Chondrocyte (in vitro differentiated cells): ENCODE measurements at places on chromosomes 6 and 20. TPM values are rescaled to one million over a fixed set of nuclear protein-coding genes. Genes with fewer than 3 reads are reported as not detected.

DNA sequence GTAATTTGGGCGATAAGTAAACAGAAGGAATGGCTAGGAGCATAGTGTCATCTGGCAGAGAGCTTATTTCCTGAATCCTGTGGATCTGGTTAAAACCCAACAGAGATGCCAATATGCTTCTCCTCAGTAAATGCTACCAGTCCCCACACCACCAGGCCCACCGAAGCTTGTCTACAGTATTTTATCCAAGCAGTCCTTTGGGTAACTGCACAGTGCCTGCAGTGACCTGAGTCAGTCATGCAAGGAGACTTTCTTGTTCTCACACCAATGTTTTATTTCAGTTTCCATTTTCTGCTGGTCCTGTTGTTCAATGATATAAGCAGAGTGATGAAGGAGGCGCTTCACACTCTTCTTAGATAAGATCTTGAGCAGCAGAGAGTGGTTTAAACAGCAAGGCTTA lies 326.3 kb downstream of the RIMS1 start:
- DNase-seq: no peak

- no peak for DNase-seq
Observed at GRCh38 chr6:79717989-79718388, 86.9 kb downstream of the SH3BGRL2 start.

- no peak for DNase-seq
Observed at GRCh38 chr6:84645563-84646266, 118.7 kb downstream of the TBX18 start.

- no peak for DNase-seq
Observed at GRCh38 chr6:162211022-162211421, 516.5 kb downstream of the PRKN start.

DNA sequence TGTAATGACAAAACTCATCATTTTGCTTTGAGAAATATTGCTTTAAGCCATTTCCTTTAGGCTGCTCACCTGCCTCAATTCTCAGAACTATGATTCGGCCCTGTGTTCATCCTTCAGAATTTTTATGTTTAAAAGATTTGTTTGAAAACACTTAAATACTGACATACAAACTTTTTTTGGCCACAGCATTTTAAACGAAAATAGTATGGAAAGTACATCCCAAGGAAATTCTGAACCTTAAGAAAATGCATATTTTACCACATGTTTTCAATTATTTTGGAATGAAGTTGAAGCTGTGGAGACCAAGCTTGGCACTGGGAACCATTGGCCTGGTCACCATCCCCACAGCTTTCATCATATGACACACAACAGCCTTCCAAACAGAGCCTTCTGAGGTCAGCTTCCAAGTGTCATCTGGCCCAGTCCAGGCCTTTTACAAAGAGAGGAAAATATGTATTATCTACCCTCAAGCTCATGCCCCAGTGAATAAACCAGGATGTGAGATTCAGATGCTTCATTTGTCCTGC lies 83.3 kb downstream of the SOD2 start:
- DNase-seq: no peak

DNA sequence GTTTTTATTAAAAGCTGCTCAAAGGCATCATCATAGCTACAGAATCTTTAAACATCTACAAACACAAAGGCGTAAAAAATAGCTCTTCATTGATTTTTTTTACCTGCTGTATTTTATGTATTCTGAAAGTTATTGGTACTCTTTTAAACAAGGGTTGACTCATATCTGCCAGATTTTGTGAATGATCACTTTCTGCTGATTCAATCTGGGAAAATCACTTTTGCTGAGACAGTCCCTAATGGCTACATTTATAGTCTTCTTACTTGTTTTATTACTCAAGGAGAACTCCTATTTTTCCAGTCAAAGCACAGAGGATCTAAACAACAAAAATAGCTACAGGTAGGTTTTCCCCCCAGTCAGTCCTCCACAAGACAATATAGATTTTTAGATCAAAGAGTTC lies 739.0 kb downstream of the CBLN4 start:
- DNase-seq: no peak

DNA sequence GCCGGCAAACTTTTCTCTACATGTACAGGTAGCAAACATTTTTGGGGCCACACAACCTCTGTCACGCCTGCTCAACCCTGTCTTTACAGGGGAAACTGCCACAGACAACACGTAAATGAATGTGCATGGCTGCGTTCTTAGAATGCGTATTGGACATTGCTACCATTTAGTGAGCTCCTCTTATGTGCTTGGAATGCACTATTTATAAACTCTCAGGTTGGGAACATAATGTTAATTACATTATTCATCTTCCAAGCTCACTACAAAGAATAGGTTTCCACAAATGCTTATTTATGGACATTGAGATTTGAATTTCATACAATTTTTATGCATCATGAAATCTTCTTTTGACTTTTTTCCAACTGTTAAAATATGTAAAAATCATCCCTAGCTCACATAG lies 92.0 kb upstream of the RPS6KA2 start:
- no peak for DNase-seq

GRCh38 chr6:15875797-15876196 lies 213.0 kb upstream of the DTNBP1 start:
- DNase-seq: no peak

- no peak for DNase-seq
Observed at GRCh38 chr6:157594292-157594691, 213.3 kb downstream of the ZDHHC14 start.

Gene HRH3
- total RNA-seq: not detected in 3 replicates

Gene RAB32
- 41.8 to 80.6 TPM (median 76.1 TPM) in 3 replicates for total RNA-seq

Gene ECT2L
- not detected in 3 replicates for total RNA-seq

Gene ESF1
- 9.0 to 12.4 TPM (median 9.7 TPM) in 3 replicates for total RNA-seq

Gene CLPSL1
- total RNA-seq: not detected in 3 replicates

Gene SYCP2
- total RNA-seq: 1.5 to 2.5 TPM (median 1.9 TPM) in 3 replicates

Gene IRF4
- total RNA-seq: 0.05 TPM in 1 of 3 replicates, not detected in the others
